ENCODE measurements at places on chromosomes 5 and 9. TPM values are rescaled to one million over a fixed set of nuclear protein-coding genes. Genes with fewer than 3 reads are reported as not detected.

The PHYHD1 gene
- total RNA-seq, result 0.47 TPM

GRCh38 chr9:69718218-69718617, 41.6 kb downstream of the PTAR1 start:
- DNase-seq, result no peak
- no peak overlapping the region for H3K27ac ChIP-seq
- no peak overlapping the region for H3K4me3 ChIP-seq
- no peaks in the 10 kb centered on the region for H3K4me1 ChIP-seq

The N4BP3 gene
- total RNA-seq, result 0.99 TPM

DNA sequence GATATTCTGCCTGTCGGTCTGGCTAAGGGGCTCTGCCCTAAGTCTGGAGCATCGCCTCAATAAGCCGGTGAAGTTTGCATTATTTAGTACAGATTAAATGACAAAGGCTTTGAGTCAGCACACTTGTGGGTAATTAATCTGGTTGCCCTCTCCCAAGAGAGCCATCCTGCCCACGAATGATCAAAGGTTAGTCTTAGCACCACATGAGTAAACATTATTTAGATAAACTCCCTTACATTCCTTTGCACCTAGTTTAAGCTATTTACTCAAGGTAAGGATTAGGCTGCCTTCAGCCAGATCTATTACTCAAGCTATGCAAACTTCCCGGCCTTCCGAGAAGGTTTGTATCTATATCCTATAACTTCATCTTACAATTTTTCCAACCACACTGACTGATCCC, 572.1 kb downstream of the CHSY3 start:
- no peak overlapping the region for H3K4me3 ChIP-seq
- no peaks in the 10 kb centered on the region for H3K4me1 ChIP-seq
- no peak overlapping the region for H3K27ac ChIP-seq
- no peaks in the 10 kb centered on the region for H3K27me3 ChIP-seq
